ENCODE measurements at places on chromosomes 3 and 15.

- no peak for DNase-seq
Observed at GRCh38 chr15:48063411-48063985, 57.3 kb upstream of the SLC24A5 start.

DNA sequence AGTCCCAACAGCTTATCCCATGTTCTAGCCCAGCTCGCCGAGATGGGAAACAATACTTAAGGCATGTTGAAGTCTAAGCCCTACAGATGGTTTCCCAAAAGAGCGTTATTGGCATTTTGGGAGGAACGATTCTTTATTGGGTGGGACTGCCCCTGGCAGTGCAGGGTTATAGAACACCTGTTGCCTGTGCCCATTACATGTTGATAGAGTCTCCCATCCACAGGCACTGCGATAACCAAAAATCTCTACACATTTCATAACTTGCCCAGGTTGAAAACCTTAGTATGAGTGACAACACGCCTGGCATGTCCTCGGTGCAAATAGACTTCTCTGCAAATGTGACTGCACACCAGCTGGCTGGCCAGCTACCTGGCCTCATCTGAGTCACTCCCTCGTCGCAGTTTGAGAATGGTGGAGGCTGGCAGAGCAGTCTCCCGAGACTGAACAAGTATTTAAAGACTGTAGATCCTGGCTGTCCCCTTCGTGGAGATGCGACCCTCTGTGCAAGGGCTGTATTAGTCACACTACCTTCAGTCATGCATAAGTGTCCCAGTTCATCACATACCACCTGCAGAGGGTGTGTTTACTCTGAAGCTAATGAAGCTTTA, 18.7 kb downstream of the ZNF80 start:
- DNase-seq: no peak

- DNase-seq: no peak
Observed at GRCh38 chr15:78977091-78977571, 32.3 kb upstream of the CTSH start.

DNA sequence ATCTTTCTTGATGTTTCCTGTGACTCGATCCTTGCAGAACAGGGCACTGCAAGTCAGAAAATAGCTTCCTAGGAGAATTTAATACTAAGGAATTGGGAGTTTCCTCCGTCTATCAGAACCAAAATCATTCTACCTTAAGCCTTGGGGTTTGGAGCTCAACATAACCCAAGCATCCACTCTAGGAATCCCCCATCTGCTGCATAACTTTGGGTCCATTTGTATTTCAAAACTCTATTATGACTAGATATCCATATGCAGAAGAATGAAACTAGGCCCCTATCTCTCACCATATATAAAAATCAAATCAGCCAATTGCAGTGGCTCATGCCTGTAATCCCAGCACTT, 61.7 kb upstream of the AKAP13 start:
- DNase-seq: no peak

DNA sequence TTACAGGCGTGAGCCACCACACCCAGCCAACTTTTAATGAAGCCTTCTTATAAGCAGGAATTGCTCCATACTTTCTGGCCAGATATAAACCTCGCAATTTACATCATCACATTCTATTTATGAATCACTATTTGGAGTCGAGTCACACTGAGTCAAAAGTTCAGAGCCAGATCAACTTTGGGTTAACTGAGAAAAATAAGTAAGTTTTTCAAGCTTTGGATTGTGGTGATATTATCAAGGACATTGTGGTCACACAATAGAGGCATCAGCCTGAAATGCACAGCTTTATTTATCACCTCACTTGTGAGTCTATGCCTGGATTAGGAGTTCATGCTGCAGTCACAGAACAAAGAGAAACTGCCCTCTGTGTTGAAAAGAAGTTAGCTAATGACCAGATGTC, 1163.5 kb downstream of the ROBO1 start:
- no peak for DNase-seq

- no peak for DNase-seq
Observed at GRCh38 chr3:159775372-159775961, 213.2 kb upstream of the IL12A start.
